ENCODE measurements at places on chromosomes 2 and 18.

DNA sequence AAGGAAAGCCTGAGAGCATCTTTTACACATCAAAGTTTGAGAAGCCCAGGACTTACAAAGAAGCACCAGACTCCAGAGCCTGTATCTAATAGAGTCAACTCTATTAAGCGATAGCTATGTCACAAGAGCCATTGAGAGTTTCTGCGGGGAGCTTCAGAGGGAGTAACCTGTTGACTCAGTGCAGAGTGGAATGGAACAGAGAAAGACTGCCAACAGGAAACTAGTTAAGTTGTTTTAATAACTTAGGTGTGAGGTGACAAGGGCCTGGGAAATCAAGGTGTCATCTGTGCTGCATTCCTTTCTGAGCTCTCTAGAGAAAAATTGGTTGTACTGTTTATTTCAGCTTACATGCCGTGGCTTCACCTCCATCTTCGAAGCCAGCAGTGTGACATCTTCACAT lies 513.8 kb upstream of the POU3F3 start:
- DNase-seq: no peak

GRCh38 chr18:48828194-48828545 lies 122.6 kb downstream of the SMAD7 start:
- DNase-seq: no peak

DNA sequence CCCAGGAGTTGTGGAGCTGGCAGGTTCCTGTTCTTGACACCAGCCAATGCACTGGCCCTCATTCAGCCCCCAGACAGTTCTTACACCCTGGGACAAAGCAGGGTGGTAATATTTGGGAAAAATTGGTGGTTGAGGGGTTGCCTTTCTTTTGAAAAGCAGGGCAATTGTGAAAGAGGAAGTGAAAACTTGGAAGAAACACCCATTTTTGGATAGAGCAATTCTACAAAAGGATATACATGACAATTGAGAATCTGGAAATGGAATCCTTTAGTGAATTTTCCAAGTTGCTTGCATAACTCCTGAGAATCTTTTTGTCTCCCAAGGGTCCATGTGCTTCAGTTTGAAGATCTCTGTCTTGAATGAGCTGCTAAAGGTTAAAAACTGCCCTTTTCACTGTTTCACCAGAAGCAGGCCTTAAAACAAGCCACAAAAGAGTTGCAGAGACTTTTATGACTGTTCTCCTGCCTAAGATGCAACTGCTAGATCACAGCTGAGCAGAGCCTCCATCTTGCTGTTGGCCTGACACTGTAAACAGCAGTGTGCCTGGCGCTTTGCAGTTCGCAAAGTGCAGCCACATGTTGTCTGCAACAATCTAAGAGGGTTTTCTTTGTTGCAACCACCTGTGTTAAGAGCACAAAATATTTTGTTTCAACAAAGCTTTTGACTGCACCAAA lies 11.8 kb downstream of the COL4A4 start:
- DNase-seq: no peak

GRCh38 chr2:47076586-47077441 lies 78.3 kb downstream of the STPG4 start:
- no peak for DNase-seq

DNA sequence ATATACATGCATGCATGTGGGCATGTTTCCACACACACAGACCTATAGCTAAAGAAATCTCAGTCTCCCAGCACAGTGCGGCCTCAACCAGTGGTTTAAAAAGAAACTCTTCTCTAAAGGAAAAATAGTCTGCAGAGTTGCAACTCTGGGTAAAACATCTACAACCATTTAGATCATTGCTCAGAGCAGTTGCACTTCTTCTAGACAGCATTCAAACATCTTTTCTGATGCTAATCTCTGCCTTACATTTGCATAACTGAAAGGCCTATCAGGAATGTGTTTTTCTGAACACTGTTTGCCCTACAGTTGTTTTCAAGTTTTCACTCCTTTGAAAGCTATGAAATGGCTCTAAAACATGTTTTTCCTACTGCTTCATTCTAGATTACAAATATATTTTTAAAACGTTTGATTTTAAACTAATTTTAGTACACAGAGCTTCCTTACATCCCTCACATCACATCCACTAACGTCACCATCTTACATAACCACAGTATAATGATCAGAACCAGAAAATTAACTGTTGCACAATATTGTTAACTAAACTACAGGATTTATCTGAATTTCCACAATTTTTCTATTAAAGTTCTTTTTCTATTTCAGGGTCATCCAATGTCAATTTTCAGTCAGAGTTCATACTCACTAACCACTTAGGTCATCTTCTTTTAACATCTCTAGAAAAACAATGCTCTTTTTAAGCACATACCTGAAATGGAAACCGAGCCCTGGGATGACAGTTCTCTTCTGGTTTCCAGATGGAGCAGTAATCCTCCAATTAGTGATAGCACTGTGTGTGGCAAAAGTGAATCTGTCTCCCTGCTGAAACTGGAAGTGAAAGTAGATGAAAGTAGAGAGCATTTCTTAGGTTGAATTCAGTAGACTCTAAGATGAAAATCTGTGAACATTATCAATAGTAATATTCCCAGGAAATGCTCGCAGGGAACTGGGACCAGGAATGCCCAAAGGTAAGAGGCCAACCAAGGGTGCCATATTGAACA lies 501.6 kb upstream of the GCFC2 start:
- DNase-seq: no peak
